ENCODE measurements at places on chromosomes 16 and 17. TPM values are rescaled to one million over a fixed set of nuclear protein-coding genes. Genes with fewer than 3 reads are reported as not detected.

DNA sequence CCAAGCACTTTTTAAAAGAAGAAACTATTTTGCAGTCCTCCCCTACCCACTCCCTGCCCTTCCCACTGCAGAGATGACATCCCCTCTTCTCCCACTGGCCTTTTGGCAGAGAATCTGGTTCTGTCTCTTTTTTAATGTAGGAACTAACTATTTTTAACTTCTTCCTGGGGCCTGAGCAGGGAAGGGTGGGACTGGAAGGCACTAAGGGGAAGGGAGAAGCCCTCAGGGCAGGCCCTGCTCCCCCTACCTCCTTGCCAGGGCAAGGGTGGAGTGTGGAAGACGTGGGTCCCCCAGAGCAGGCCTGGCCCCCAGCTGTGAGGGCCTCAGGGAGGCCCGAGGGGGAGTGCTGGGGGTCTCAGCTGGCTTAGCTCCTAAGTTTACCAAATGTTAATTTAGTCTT is 19.5 kb downstream of the UNC13D start:
- no peak for DNase-seq

- no peak for DNase-seq
These were observed 405.5 kb upstream of the HSBP1 start for GRCh38 chr16:83402160-83402814.

DNA sequence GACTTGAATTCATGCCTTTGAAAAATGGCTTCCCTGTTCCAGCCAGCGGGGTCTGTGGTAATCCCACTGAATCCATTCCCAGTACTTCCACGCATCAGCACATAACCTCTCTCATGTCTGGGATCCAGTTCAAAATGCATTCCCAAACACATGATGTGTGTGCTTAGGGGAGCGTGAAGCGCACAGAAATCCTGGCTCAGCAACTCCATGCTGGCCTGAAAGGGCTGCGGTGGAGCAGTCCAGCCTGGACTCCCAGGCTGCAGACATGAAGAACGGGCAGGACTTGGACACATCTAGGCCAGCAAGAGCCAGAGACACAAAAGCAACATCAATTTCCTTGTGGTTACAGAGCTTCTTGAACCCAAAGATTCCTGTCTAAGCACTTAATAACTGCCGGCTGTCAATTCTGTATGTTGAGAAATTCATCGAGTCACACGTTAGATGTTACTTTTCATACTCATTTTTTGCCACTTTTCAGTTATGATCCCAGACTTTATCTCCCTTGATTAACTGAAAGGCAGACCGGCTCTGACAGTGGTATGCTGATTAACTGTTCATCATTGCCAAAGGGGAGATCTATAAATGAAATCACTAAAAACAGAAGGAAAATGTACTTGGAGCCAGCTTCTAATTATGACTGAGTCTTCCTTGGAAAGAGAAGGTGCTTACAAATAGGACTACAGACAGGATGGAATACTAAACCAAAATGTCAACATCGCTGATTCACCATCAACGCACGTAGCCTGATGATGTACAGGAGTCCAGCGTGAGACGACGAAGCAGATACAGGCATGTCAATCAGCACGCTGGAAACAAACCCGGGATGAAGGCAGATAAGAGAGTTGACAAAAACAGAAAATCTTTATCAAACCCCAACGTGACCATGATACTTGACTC is 23.0 kb downstream of the NSMCE1 start:
- no peak for DNase-seq

DNA sequence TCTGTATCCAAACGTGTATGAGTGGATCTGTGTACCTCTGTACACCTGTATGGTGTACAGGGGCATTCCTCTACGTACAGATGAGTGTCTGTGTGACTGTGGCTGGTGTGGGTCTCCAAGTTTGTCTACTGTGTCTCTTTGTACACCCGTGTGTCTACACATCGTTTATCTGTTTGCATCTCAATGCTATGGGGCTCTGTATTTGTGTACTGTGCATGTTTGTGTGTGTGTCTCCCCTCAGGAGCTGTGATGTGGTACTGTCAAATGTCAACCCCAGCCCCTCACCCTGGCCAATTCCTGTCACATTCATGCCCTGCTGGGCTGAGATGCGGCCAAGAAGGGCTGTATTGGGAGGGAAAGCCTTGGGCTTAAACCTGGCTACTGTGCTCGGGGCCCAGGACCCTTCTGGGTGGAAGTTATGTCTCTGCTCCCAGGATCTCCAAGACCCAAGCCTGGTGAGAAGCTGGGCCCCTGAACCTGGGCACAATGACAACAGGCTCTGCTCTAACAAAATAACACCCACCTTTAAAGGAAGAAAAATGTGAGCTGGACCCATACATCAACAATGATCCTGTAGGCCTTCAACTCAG is 3.5 kb upstream of the NAGS start:
- DNase-seq: no peak

- no peak for DNase-seq
These were observed 16.3 kb downstream of the IRF8 start for GRCh38 chr16:85915125-85915845.

DNA sequence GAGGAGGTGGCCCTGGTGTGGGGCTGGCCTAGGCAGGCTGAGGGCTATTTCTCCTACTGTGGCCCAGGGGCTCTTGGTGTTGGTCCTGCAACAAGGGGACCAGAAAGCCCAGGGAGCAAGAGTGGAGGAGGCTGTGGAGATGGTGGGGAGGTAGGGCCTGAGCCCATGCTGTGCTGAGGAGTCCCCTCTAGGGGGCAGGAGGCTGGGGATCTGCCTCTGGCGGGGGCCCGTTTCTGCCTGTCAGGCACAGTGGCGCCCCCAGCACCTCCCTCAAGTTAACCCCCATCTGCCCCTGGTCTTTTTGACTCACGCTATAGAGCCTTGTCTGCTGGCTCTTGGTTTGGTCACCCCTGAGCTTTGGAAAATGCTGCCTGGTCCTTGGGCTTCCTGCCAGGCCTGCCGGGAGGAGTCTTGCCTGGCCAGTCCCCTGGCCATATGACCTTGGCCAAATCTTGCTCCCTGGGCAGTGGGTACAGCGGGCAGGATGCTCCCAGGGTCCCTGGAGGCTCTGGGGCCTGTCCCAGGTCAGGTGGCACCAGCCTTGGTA is 5.9 kb downstream of the BAIAP2 start:
- DNase-seq: no peak

- no peak for DNase-seq
These were observed 185.0 kb upstream of the COX10 start for GRCh38 chr17:13884347-13884746.

- no peak for DNase-seq
These were observed 31.4 kb downstream of the WWP2 start for GRCh38 chr16:69793526-69793925.

GRCh38 chr16:89170346-89171215 is 967 bp upstream of the CDH15 start:
- DNase-seq: peak; percentile 35

PRR35 gene
- total RNA-seq: not detected

WNT9B gene
- 3.8 TPM for total RNA-seq

CNGB1 gene
- not detected for total RNA-seq

CEP95 gene
- 13.6 TPM for total RNA-seq

EME1 gene
- 1.3 TPM for total RNA-seq
